ENCODE measurements at places on chromosomes 13 and 19.

- no peak for DNase-seq
These were observed 92.2 kb downstream of the DCLK1 start for GRCh38 chr13:36038785-36039555.

- DNase-seq = no peak
These were observed 169.9 kb downstream of the FLT1 start for GRCh38 chr13:28325022-28325421.

DNA sequence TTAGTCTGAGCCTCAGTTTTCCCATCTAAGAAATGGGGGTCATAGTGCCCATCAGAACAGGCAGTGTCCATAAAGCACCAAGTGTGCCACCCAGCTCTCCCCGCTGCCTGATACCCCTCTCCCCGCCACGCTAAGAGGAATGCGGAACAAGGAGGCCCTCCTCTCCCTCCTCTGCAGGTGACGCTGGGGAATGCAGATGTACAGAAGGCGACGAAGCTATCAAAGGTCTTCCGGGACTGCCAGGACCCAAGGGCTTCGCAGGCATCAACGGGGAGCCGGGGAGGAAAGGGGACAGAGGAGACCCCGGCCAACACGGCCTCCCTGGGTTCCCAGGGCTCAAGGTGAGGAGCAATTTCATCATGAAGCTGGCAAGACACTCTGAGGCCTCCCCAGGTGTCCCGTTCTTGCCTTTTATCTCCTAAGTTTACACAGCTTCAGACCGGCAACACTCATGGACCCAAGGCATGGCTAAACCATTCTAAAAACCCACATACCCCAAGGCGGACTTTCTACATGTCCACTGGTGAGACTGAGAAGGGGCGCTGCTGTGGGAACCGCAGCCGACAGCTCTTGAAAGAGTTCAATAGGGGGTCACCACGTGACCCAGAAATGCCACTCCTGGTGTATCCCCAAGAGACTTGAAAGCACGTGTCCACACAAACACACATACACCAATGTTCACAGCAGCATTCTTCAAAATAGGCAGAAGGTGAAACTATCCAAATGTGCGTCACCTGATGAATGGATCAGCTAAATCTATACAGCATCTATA, 102.7 kb downstream of the RAB20 start:
- no peak for DNase-seq

GRCh38 chr19:16034180-16034579, 42.1 kb upstream of the TPM4 start:
- no peak for DNase-seq

DNA sequence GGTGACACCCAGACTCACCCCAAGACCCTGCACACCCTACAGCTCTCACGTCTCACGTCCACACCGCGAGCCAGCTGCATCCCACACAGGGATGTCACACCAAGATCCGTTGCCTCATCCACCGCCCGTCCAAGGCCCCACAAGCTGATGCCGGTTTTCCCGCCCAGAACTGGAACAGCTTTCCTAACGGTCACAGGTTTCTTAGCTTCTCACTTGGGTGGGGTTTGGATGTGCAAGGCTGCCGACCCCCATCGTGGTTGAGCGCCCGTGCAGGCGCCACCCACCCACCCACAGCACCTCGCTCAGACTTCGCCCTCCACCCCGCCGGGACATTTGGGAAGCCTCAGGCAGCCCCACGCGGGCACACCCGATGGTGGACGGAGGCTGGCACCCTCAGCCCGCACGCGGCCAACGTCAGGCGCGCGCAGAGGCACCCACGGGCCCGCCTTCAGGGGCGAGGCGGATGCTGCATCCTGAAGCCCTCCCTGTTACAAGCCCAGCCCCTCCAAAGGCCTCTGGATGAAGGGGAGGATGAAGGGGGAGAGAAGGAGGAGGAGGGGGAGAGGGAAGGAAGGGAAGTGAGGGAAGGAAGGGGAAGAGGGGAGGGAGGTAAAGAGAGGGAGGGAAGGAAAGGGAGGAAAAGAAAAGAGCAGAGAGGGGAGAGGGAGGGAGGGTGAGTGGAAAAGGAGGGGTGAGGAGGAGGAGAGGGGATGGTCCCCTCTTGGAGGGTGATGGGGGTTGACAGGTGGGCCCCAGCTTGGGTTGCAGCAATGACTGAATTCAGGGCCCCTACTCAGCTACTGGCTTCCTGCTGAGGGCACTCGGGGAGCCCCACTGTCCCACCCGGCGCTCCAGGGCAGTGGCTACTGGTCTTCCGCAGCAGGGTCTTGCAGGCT, 12.8 kb downstream of the ONECUT3 start:
- no peak for DNase-seq

DNA sequence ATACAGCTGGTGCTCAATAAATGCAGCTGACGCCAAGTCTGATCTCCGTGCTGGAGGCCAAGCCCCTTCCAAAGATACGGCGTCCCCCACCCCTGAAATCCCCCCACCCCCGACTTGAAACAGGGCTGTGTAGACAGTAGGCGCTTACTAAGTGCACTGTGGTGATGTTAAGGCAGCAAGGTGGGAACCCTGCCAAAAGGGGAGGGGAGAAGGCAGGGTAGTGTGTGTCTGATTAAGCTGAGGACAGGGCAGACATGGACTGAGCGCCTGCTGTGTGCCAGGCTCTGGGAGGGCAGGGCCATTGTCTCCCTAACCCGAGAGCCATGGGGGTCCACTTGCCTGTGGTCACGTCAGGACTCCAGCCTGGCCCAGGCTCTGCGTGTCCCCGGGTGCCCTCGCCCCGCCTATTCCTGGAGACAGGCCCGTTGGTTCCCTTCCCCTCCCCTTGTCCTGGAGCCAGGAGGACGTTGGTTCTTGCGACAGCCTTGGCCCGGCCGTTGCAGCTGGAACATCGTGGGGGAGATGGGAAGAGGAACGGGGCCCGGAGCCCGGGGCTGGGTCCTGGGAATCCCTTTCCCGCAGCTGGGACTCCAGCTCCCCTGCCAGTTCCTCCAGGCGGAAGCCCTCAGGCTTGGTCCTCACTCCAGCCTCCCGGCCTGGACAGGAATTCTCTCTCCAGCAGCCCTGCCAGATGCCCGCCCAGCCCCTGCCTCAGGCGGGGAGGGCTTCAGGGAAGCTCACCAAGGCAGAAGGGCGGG, 1.7 kb upstream of the ELANE start:
- no peak for DNase-seq

- no peak for DNase-seq
These were observed 105.5 kb downstream of the TEX26 start for GRCh38 chr13:31037874-31038500.

DNA sequence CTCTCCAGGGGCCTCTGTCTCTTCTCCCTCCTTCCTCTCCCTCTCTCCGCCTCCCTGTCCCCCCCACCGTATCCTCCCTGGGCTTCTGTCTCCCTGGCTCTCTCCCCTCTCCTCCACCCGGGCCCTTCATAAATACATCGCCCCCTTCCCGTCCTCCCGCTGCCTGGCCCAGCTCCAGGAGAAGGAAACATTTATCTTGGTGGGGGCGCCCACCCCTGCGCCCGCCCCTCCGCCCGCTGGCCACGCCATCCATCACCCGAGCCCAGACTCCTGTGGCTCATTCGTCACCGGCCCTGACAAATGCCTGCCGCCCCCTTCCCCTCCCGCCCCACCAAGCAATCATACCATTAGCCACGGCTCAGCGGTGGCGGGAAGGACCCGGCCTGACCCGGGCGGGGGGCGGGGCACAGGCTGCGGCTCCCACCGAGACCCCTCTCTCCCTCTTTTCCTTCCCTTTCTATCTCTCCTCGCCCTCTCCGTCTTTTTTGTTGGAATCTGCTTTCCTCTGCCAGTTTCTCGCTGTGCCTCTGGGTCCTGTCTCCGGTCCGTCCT, 2.6 kb upstream of the MEIS3 start:
- no peak for DNase-seq

GRCh38 chr19:51207747-51208146, 17.1 kb upstream of the CD33 start:
- no peak for DNase-seq

DNA sequence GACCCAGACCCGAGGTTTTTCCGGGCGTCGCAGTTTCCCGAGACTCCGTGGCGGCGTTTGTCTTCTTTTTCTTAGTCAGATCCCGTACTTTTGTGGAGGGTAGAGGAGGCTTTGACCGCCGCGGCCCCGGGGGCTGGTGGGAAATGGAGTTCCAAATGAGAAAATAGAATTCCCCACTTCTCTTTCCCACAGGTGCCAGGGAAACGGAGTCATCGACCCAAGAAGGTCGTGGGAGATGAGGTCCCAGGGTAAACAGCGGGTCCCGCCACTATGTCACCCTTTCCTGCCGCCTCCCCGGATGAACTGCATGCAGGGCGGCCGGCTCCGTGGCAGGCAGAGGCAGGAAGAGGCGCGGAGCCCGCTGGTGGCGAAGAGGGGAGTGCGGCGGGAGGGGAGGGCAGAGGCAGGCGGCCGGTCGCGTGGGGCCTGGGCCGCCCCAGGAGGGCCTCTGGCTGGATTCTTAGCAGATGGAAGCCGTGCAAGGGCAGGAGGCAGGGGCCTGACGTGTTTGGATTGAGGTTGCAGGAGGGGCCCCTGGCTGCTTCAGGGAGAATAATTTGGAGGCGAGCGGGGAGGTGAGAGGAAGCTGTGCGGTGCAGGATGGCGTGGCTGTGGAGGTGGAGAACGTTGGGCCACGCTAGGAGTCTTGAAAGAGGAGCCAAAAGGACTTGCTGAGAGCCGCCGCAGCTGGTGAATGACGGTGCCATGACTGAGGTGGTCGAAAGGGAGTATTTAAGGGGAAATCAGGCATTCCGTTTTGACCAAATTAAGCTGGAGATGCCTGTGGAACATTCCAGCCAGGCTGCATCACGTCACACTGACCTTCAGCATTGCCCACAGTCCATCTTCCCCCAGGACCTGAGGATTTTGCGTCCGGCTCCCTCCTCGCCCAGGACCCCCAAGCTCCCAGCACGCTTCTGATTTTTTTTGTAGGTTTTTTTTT, 11.7 kb downstream of the CYTH2 start:
- DNase-seq = peak; percentile 26

GRCh38 chr13:110262508-110263291, 44.3 kb downstream of the COL4A1 start:
- DNase-seq = no peak

DNA sequence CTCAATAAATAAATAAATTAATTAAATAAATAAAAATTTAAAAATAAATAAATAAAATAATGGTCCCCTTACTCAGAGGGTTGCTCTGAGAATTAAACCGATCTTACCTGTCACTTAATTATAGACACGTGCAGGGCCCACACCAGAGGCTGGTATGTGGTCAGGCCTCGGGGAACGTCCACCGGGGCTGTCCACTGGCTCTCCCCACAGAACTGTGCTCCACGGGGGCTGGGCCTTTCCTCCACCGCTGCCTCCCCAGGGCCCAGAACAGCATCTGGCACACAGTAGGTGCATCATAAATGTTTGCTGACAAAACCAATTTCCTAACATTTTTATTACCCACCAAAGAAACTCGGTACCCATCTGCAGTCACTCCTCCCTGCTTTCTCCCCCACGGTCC, 69.2 kb downstream of the CEBPG start:
- DNase-seq = no peak

DNA sequence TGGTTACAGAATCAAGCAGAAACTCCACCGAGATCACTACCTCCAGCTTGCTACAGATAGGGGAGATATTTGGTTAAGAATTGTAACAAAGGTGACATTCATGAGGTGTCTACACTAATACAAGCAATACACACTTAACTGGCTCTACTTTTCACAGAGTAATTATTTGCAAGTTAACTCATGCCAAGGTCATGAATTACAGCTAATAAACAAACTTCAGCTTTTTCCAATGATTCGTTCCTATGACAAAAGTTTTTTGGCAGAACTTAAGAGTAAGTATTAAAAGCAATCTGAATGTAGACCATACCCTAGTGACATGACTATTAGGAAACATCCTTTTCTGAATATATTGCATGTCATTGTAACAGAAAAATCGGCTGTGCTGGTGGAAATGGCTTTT, 72.1 kb downstream of the LHFPL6 start:
- DNase-seq = no peak

GRCh38 chr13:80655778-80656511, 315.0 kb upstream of the SPRY2 start:
- no peak for DNase-seq

- no peak for DNase-seq
These were observed 223.2 kb downstream of the FGF9 start for GRCh38 chr13:21894091-21894490.

GRCh38 chr13:46598820-46599180, 45.8 kb downstream of the LRCH1 start:
- no peak for DNase-seq

DNA sequence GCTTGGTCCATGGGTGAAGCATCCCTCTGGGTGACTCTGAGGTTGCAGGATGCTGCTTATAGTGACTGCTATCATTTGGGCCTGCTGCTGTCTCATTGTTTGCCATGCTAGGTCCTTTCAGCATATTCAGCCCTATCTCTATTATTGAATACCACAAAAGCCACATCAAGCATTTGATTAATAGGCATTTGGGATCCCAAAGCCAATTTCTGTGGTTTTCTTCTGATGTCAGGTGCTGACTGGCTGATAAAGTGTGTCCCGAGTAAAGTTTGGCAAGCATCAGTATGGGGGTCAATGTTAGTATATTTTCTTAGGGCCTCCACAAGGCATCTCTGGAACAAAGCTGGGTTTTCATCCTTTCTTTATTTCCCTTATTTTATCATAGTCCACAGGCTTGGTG, 204.6 kb downstream of the NBEA start:
- DNase-seq = no peak

DNA sequence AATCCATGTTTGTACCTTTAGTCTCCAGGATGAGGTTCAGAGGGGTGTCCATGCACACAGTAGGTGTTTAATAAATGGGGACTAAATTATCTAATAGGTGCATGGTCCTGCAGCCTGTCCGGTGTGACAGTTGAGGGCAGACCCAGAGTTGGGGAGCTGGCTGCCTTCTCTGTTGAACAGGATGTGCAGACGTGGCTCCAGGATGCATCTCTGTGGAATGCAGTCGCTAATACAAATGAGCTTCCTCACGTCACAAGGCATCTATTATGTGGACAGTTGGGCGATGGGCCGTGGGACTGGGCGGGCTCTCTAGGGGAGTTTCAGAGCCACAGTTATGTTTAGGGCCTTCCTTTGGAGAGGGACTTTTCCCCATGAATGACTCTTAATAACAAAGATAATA, 71.0 kb downstream of the SIPA1L3 start:
- DNase-seq = no peak

GRCh38 chr13:40667622-40667978, 1.2 kb upstream of the FOXO1 start:
- DNase-seq = no peak

- DNase-seq = no peak
These were observed 106.5 kb downstream of the POSTN start for GRCh38 chr13:37492075-37492474.

GRCh38 chr19:10752913-10753704, 35.2 kb downstream of the DNM2 start:
- DNase-seq = no peak

DNA sequence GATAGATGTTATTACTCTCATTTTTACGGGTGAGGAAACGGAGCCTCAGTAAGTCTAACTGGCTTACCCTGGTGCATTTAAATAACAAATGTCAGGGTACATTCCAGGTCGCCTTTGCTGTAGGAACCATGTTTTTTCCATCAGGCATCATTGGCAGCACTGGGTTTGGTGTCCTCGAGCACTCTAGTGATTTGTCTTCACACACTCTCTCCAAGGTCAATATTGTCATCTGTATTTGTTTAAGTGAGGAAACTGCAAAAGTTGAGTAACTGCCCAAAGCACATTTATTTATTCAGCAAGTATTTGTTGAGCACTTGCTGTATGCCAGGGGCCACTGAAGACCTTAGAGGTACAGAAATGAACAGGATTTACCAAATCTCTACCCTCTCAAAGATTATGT, 78.6 kb downstream of the DCT start:
- DNase-seq = no peak

GRCh38 chr13:26784704-26785639, 24.4 kb upstream of the GPR12 start:
- no peak for DNase-seq

GRCh38 chr19:48658483-48658882, 12.5 kb upstream of the CA11 start:
- no peak for DNase-seq

Data from stimulated activated CD4-positive, alpha-beta T cell treated with anti-CD3 and anti-CD28 coated beads, TNF-alpha, amount 100 ng/mL, for 4 hours (primary cell).